ENCODE measurements at places on chromosomes 6 and 20.

DNA sequence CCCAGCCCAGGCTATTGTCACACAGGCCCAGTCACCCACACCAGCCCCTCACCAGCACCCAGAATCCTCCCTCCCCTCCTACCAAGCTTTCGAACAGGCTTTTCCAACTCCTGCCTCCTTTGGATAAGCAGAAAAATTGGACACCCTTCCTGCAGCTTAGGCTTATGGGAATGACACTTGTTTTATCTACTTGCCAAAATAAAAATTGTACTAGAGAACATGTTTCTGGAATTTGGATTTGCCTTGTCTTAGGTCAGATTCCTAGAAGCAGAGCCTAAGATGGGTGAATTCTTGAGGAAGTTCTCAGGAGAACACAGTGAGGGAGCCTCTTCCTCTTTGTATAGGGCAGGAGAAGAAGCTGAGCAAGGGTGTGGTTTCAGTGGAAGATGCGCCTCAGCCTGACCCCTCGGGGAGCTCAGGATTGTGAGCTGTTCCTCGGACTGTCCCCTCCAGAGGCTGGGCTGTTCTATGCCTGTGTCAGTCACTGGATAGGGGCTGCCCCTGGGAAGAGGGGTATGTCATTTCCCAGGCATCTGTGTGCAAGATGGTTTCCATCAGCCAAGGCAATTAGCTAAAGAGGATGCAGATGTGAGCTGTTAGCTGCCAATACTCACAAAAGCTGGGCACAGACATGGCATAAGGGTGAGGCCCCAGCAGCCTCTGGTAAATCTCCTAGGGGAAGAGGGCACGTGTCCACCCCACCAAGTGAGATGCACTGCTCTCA, 33.9 kb downstream of the ITPR3 start:
- no peak for DNase-seq

- no peak for DNase-seq
Measured at GRCh38 chr6:145189836-145190235, 545.5 kb downstream of the EPM2A start.

GRCh38 chr6:47852727-47853126, 70.9 kb downstream of the OPN5 start:
- DNase-seq: no peak

DNA sequence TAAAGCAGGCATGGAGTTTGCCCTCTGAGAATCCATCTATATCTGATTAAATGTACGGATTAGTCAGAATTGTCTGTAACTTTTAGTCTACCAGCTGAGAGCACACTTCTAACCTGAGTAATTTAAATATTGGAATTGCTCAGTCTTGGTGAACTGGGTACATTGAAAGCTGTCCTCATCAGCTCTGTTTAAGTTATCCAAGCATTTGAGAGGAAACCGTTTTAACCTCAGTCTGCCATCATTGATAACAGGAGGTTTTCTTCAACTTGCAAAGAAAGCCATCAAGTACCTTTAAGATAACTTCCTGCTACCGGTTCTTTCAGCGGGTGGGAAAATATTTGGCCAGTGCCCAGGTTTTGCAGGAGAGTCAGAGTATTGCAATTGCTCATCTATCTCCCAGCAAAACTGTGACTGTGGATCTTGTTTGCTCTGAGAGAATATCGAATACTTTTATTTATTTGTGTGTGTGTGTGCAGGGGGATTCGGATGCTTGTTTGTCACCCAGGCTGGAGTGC, 31.1 kb upstream of the F13A1 start:
- no peak for DNase-seq

- no peak for DNase-seq
Measured at GRCh38 chr6:37454420-37455140, 21.6 kb downstream of the CMTR1 start.

- no peak for DNase-seq
Measured at GRCh38 chr6:90581146-90581545, 5.7 kb downstream of the MAP3K7 start.

DNA sequence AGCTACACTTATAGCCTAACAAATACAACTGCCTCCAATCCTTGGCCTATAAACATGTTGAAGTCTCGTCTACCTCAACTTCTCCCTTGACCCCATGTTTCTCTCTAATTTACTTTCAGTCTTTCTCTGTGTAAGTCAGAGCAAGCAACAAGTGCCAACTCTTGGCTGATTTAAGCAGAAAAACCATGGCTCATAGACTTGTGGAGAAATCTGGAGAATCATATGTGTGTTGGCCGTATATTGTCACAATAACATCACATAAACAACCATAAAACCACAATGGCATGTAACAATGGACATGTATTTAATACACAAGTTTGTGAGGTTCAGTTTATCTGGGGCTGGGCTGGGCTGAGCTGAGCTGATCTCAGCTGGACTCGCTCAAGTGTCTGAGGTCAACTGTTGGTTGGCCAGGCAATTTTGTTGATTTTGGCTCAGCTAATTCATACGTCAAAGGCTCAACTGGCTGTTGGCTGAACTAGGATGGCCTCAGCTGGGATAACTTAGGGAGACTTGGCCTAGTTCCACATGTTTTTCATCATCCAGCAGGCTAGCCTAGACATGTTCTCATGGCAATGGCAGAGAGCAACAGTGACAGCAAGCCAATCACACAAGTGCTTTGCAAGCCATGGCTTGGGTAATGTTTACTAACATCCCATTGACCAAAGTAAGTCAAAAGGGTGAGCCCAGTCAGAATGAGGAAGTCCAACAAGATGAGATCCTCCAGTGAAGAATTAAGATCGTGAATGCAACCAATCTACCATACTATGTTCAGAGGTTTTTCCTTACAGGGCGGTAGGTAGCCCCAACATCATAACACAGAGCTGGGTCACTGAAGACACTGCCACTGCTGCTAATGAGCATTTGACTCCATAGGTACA, 12.9 kb upstream of the TBC1D22B start:
- DNase-seq: no peak

Data from stimulated activated CD8-positive, alpha-beta memory T cell treated with anti-CD3 and anti-CD28 coated beads, Interleukin-2, amount 100 ng/mL, for 1 hour (primary cell).